ENCODE measurements at places on chromosomes 1 and 21.

DNA sequence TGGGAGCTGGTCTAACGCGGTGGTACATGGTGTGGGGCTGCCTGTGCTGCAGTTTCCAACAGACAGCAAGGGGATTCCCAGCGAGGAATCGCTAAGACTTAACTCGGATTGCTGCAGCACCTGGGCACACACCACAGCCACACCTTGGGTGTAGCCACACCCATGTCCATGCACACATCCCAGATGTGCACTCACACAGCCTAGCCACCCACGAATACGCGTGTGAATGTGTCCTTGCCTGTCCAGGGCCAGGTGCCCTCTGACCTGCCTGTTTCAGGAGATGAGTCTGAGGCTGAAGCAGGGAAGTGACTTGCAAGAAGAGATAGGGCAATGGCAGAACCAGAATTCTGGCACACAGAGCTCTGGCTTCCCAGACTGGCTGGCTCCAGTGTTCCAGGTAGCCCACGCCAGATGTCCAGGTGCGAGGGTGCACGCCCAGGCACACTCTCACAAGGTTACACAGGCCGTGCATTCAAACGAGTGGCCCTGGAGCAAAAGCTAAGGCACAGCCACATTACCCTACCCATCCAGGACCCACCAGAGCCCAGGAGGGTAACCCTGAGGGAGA lies 272.7 kb downstream of the TRABD2B start:
- DNase-seq: no peak

DNA sequence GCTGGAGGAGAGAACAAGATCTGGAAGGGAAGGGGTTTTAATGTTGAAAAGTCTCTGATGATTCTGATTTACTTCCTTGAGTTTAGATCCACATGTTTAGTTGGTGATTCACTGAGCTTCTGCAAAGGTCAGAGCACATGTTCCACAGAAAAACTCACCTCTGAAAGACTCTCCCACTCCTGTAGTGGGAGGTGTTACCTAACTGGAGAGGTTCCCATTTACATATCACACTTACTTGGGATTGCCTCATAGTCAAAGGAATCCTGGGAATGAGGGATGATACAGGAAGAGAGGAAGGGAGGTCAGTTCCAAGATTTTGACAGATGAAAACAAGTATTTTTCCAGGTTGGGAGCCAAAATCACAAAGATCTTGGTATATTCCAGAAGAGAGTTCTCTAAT lies 2.7 kb upstream of the NTNG1 start:
- DNase-seq: no peak

DNA sequence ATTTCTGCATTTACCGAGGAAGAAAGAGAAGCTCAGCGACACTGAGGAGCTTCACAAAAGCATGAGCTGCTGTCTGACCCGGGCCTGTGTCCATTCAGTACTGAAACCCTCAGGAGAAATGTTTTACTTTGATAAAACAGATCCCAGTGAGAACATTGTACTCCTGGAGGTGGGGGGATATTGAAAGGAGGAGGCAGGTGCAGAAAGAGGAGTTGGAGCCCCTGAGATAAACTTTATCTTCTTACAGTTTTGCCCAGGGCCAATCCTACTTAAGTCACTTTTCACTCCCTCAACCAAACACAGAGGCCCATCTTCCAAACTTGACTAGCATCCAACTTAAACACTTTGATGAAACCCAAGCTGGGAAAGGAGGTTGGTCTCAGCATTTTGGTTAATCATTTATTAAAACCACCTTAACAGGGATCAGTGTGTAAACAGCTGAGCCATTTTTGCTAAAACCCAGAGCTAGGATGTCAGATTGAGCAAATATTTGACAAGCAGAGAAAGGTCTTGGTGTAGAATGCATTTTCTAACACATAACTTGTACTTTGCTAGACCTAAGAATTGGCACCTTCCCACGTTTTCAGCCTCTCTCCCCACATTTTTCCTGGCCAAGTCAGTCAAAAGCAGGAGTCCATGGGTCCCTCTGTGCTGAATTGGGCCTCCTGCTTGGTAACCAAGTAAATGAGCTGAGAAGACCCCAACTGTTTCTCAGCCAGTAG lies 32.5 kb upstream of the SARS1 start:
- no peak for DNase-seq

- peak; percentile 91 for DNase-seq
Measured at GRCh38 chr1:100038660-100039287, 69.0 kb downstream of the SLC35A3 start.
